ENCODE measurements at places on chromosomes 5 and 9.

DNA sequence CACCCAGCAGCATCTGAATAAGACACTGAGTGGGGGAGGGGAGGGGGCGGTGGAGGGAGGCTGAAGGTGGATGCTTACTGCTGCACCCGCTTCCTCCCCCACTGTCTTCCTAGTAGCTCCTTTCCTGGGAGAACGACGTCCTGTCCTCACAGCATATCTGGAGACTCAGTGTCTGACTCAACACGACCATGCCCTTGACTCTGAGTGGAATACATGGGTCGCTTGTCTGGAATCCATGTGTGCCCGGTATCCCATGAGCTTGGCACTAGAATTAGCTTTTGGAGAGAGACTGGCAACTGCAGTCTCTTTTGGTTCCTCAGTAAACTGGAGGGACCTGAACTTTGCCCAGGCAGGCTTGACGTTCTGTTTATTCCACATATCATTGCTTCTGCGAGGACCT, 125.4 kb upstream of the FAM120A start:
- no peak for DNase-seq

GRCh38 chr9:121345070-121345469, 25.0 kb downstream of the STOM start:
- DNase-seq = no peak

DNA sequence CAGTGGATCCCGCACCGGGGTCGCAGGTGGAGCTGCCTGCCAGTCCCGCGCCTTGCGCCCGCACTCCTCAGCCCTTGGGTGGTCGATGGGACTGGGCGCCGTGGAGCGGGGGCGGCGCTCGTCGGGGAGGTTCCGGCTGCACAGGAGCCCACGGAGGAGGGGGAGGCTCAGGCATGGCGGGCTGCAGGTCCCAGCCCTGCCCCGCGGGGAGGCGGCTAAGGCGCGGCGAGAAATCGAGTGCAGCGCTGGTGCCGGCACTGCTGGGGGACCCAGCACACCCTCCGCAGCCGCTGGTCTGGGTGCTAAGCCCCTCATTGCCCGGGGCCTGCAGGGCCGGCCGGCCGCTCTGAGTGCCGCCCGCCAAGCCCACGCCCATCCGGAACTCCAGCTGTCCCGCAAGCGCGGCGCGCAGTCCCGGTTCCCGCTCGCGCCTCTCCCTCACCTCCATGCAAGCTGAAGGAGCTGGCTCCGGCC, 120.6 kb upstream of the MEF2C start:
- no peak for DNase-seq

DNA sequence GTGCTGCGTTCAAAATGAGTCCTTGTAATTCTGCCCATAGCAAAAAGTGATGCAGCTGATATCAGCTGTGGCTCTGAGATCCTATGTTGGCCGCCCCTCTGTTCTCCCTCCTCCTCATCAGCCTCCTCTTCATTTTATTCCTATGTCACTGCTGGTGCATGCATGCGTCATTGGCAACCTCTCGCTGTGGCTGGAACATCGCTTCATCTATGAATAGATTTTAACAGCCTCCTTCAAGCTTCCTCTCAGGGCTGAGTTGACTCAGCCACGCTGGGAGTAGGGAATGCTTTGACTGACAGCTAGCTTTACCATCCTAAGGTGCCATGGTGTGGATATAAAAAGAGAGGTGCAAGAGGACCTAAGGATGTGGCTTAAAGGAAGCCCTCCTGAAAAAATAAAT, 303.5 kb downstream of the PLK2 start:
- no peak for DNase-seq

GRCh38 chr5:106858616-106859015, 812.1 kb downstream of the EFNA5 start:
- no peak for DNase-seq

GRCh38 chr9:124008303-124008693, 3.3 kb upstream of the LHX2 start:
- no peak for DNase-seq

DNA sequence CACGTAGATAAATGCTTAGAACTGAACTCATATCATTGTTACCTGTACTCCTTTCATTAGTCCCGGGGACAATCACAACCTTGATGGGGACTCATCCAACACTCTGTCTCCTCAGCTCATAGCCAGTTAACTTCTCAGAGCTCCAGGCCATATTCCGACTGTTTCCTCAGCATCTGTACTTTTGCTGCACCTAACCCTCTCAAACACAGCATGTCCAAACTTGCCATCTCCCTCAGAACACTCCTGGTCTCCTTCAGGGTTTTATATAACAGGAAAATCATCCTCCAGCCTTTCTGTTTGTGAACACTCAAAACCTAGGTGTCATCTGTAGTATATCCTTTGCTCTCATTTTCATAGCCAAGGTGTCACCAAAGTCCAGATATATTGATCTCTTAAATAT, 150.5 kb downstream of the CDH6 start:
- DNase-seq = no peak

- no peak for DNase-seq
These were observed 240.4 kb upstream of the RAI14 start for GRCh38 chr5:34415559-34416198.

All from OCI-LY7 (cell line).